Non-pigmented ciliary epithelial cell (primary cell): ENCODE measurements at places on chromosomes 5 and 9.

DNA sequence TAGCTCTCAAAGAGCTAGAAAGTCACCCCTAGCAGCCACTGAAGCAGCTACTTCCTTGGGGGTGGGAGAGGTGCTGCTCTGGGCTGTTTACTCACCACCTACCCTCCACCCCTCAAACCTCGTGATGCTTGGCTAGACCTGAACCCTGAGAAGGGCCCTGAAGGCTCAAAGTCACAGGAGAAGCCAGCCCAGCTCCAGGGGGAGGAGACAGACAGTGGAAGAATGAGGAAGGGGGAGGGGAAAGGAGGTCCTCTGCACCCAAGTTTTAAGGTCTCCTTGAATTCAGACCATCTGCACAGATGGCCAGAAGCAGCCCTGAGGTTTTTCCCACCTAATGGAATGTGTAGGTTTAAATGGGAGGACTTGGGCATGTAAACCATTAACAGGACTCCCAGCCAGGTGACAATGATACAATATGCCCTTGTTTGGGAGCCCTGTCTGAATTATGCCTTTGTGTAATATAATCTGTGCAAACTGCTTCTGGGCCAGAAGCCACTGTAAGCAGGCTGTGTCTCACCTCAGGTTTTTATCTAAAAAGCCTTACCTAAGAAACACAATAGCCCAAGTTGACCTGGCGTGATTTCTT lies 180.5 kb downstream of the PIK3R1 start:
- DNase-seq, result no peak

DNA sequence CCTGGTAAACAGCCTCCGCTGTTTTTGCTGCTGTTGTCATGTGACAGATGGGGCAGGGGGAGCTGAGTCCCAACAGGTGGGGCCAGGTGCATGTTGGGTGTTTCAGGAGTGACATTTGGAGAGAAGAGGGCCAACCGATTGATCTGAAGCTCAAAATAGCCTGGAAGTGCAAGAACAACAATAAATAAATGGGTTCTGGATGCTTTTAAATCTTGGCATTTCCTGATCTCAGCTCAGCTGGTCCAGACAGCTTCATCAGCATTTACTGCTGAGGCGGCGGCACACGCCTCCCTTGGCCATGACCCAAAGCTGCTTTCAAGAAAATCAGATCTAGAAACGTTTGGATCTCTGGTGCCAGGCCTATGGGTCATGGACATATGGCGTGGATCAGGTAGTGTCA lies 70.5 kb downstream of the PPARGC1B start:
- no peak for DNase-seq

DNA sequence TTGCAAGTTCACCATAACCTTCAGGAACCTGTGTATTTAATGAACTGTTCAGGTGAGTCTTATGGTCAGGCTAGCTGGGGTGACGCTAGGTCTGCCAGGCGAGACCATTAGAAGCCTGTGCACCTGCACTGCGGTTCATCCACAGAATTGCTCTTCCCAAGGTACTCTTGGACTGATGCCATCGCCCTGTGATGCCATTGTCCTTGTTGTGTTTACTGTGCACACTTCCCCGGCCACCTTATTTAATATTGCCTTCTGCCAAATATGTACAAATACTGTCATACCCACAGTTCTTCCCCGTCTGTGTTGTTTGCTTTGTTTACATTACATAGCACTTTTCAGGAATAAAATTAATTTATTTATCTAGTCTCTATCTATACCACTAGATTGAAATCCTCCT lies 66.3 kb downstream of the RCL1 start:
- DNase-seq, result no peak

- no peak for DNase-seq
Measured at GRCh38 chr5:67409126-67409777, 212.7 kb upstream of the CD180 start.

DNA sequence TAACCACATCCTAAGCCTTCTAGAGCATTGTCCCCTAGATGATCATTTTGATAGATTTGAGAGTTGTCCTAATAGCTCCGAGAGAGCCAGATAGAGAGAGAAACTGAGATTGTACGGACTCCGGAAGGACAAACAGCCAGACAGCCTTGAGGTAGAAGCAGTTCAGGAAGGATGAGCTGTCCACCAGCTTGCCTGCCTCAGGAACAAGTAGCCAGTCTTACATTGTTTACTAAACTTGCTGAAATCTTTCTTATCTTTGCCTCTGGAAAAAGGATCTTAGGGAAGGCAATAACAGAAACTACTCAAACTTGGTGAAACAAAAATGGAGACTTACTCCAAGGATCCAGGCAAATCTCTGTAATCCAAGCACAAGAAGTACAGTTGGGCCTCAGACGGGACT lies 39.0 kb upstream of the SAP30L start:
- DNase-seq, result no peak
